ENCODE measurements at places on chromosomes 13 and 19.

- DNase-seq, result no peak
Observed at GRCh38 chr19:30896554-30896953, 452.7 kb downstream of the TSHZ3 start.

DNA sequence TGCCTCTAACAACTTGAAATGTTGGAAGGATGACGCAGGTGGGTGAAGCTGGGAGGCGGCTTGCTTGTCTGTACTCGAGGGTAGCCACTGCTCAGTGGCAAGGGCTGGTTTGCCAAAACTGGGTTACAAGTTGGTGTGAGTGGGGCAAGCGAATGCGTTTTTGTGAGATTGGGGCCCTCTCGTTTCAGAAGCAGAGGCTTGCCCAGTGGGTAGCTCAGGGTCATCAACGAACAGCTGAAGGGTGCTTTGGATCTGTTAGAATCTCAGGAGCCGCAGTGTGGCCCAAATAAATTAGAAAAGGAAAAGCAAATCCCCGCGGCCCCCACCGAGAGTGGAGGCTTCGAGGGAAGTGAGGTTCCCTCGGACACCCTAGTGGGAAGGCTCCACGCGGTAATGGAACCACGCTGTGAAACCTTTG, 7.3 kb downstream of the ATP4B start:
- no peak for DNase-seq

- DNase-seq, result no peak
Observed at GRCh38 chr13:72295153-72295552, 428.1 kb upstream of the DACH1 start.

GRCh38 chr13:54611390-54611789, 1582.8 kb downstream of the OLFM4 start:
- no peak for DNase-seq

DNA sequence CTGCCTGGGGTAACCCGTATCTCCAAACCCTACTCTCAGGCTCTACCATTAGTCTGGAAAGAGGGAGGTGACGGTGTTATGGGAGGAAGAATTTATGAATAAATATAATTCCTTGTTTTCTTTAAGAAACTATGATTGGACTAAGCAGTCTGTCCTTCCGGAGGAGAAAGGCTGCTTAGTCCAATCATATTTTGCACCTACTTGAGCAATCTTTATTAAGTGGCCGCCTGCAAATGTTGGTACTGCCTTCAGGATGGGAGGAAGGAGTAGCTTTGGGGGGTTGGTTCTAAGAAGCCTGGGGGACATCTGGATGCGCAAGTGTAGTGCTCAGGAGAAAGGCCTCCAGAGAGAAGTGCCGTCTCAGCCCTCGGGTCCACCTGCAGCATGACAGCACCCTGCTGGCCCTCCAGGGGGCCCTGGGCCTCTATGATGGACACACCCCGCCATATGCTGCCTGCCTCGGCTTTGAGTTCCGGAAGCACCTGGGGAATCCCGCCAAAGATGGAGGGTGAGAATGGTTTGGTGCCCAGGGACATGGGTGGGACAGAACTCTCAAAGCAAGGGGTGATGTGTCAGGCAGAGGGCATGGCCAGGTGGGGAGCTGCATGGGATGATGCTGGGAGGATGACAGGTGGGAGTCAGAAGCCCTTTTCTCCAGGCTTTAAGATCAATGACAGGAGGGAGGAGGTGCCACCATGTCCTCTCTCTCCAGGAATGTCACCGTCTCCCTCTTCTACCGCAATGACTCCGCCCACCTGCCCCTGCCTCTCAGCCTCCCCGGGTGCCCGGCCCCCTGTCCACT, 4.1 kb downstream of the ACP4 start:
- no peak for DNase-seq

DNA sequence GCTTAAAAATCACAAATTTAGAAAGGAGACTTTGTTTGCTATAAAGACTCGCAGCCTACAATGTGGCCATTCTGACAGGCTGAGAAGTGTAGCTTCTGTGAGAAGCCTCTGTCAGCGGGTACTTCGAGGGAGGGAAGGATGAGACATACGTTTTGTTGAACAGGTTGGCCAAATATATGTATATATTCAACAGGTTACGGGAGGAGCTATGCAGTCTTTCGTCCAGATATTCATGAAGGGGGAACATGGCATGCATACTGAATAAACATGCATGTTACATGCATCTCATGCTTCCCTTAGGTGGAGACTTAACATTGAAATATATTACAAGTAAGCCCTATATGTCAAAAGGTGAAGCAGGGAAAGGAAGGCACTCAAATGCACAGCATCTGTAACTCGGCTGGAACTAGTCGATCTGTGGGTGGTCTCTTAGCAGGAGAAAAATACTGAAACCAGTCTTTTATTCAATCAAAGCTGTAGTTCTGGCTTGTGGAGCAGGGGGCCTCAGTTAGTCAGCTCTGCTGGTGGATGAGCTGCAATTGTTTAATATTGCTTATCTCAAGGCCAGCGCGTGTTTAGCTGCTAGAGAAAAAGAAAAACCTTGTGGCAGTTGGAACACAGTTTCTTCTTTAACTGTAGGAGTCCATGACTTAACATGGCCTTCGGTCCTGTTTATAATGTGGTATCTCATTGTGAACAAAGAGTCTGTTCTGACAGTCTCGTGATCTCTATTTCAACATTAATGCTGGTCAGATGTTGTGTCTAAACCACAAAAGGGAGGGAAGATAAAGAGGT, 94.3 kb downstream of the FAM216B start:
- no peak for DNase-seq

- no peak for DNase-seq
Observed at GRCh38 chr13:100423375-100423774, 165.2 kb downstream of the GGACT start.

GRCh38 chr13:110348309-110349105, 41.4 kb downstream of the COL4A2 start:
- no peak for DNase-seq

GRCh38 chr13:112326821-112327370, 49.3 kb upstream of the SPACA7 start:
- DNase-seq, result no peak

Measured in activated naive CD4-positive, alpha-beta T cell (primary cell).